ENCODE measurements at places on chromosomes 5 and 9.

- DNase-seq: no peak
Observed at GRCh38 chr9:129777769-129778130, 24.9 kb upstream of the PTGES start.

- no peak for DNase-seq
Observed at GRCh38 chr9:752681-753200, 88.8 kb upstream of the DMRT1 start.

DNA sequence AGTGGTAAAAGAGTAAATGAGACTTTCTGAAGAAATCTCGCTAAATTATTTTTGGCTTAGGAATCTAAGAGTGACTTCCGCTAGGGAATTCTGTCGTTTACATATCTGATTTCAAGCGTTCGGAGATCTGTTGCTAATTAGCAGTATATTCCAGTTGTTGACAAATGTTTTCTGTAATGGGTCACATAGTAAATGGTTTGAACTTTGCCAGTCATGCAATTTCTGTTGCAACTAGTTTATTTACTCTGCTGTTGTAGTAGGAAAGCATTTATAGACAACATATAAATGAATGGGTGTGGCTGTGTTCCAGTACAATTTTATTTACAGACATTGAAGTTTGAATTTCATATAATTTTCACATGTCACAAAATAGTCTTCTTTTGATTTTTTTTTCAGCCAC, 57.4 kb upstream of the JAK2 start:
- no peak for DNase-seq

GRCh38 chr9:98034593-98035546, 21.7 kb upstream of the NANS start:
- DNase-seq: peak; percentile 94

GRCh38 chr5:163509291-163509951, 4.0 kb downstream of the MAT2B start:
- no peak for DNase-seq

DNA sequence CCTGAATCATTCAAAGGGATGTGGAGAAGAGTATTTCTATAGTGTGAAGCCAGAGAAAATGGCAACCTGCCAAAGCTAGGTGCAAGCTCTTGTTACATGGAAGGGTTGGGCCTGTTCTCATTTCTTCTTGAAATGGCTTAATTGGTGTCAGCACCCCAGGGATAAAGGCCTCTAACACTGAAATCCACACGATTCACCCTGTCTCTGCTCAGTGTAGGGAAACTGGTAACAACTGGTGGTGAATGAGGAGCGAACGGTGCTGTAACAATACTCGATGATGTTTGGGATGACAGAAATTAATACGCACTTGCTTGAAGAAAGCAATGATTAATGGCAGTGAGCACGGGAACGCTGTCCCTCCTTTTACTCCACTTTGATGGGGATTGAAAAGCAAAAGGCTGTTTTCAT, 16.2 kb downstream of the PBX3 start:
- no peak for DNase-seq

DNA sequence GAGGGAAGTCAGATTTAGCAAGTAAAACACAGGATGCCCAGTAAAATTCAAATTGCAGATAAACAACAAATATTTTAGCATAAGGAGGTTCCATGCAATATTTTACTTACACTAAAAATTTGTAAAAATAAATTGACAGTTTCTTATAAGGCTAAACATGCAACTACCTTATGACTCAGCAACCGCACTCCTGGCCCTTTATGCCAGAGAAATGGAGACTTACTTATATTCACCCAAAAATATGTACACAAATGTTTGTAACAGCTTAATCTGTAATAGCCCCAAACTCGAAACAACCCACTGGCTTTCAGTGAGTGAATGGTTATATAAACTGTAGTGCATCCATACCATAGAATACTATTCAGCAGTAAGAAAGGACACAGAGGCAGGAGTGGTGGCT, 28.6 kb upstream of the TRIM14 start:
- no peak for DNase-seq

- no peak for DNase-seq
Observed at GRCh38 chr5:131916481-131916880, 29.0 kb downstream of the MEIKIN start.
